ENCODE measurements at places on chromosomes 6 and 20.

GRCh38 chr20:59518881-59519706 is 85.2 kb upstream of the PHACTR3 start:
- no peak for DNase-seq

DNA sequence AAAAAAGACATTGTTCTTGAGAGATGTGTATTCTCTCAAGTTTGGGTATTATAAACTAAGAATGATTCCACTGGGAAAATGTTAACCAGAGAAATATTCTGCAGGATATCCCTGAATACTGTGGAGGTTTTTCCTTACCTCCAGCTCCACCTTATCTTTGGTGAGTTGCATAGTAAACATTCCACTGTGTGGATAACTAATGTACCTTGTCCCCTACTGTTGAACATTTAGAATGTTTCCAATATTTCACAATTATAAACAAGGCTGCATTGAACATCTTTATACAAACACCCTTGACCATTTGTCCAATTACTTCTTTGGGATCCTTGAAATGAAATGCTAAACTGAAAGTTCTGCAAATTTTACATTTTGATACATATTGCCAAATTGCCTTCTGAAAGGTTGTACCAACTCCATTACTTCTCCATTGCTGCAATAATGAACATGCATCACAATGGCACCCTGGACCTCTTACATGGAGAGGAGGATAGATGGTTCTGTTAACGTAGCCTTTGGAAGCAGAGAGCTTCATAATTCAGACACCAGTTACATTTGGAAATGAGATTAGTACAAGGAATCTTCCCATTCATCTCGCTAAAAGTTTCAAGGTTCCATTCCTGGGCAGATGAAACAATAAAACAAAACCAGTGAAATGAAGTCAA is 35.0 kb upstream of the STK35 start:
- DNase-seq: no peak

DNA sequence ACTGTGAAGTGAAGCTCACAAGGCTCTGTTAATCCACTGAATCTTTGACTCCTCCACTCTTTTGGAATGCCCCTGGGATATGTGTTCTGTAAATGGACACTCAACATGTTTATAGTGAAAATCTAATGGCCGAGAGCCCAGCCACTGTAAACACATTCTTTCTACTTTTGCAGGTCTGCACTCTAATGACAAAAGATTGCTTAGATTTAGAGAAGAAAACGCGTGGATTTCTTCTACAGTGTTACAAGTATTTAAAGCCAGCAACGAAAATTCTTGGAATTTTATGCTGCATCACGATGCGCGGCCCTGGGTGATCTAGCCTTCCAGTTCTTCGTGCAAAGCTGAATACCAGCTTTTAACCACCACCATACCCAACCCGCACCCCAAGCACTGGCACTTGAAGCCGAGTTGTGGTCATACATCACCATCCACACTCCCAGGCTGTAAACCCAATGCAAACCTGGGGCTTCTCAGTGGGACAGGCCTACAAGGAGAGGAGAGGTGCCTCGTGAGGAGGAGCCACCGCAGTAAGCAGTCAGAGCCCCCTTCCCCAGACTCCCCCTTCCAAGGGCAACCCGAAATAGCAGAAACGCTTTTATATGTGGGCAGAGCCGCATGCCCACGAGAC is 3.7 kb upstream of the FOXO3 start:
- DNase-seq: no peak

DNA sequence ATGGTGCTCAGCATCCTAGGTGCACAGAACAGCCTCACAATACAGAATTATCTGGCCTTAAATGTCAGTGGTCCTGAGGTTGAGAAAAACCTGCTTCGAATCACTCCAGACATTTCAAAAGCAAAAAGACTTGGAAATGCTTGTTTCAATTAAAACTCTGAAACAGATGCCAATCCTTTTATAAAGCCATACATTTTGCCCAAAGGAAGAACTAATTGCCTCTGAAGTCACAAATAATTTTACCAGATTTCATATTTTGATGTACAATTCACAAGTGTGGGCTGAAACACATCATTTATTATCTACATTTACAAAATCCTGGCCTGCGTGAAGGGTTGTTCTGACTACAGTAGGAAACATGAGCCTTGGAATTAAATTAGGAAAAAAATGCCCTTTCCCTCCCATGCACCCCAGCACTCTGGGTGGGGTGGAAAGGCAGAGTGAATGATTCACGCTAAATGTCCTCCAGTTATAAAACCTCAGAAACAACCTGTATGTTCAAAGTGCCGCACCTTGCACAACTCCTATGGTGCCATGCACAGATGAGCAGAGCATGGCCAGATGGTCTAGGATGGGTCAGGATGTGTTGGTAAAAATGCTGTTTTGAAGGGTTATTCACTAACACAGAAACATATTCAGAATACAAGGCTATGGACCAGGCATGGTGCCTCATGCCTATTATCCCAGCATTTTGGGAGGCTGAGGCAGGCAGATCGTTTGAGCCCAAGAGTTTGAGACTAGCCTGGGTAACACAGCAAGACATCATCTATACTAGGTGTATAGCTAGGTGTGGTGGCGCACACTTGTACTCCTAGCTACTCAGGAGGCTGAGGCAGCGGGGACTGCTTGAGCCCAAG is 87.0 kb downstream of the ZMYND8 start:
- no peak for DNase-seq

GRCh38 chr20:1336699-1337367 is 7.9 kb upstream of the SDCBP2 start:
- no peak for DNase-seq

- DNase-seq: no peak
Observed at GRCh38 chr6:43835872-43836419, 65.9 kb downstream of the VEGFA start.

- DNase-seq: no peak
Observed at GRCh38 chr6:34953061-34954025, 64.3 kb downstream of the ANKS1A start.

DNA sequence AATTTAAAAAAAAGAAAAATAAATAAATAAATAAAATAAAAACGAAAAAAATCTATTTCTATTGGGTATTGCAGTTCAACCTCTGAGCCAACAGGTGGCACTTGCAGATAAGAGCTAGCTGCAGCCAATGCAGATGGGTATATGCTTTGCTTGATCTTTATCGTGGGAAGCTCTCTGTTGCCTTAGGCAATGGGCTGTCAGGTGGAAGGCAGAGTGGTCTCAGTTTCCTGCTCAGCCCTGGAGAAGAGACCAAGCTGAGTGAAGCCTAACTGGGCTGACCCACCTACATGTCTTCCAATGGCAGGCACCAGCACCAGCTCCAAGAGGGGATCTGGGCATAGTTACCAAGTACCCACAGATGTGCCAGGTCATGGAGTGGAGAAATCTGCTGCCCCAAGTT is 95.0 kb downstream of the AK9 start:
- DNase-seq: no peak

DNA sequence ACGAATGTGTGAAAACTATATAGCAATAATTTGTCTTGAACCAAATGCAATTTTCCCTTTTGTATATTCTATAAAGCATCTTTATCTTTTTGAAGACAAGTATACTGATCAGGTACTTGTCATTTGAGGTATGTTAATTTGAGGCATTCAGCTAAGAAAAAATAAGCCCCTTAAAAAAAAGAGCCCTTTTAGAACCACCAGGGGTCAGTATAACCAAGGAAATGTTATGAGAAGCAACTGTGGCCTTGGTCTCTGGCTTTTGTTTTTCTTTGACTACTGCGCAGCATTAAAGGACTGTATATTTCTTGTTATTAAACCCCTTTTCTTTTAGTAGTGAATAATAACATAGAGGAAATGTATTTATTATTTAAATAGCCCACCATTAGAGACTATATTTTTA is 43.1 kb downstream of the CD109 start:
- DNase-seq: no peak

- DNase-seq: no peak
Observed at GRCh38 chr6:45677381-45678284, 299.9 kb upstream of the SUPT3H start.

- no peak for DNase-seq
Observed at GRCh38 chr6:108658174-108658573, 97.5 kb downstream of the FOXO3 start.

DNA sequence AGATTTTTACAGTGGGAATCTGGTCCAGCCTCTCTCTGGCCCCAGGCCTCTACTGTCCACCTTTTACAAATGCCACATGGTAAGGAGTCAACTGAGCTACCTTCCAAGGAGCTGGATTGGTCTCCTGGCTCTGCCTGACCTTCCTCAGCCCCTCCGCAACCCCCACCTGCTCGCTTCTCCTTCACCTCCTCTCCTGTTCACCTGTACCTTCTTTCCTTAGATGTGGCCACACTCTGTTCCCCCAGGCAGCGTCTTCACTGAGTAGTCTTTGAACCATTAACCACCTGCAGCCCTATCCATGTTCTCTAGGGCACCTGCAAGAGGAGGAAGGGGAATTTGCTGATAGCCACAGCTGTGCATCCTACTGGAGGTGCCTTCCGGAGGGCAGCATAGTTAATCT is 55.3 kb upstream of the DDR1 start:
- no peak for DNase-seq

DNA sequence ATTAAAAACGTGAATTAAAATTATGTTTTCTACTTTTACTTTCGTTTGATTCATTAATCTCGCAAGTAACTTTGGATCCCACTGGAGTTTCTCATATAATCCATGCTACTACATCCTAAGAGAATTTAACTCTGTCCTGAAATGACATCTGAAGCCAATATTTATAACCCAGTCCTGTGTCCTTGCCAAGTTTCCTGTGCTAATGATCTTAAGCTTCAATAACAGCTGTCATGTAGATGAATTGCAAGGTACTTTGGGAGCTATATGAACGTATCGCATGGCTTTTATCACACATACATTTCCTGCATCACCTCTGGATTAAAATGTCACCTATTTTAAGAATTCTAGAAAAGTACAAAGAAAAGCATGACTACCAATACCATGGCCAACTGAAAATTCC is 833.8 kb upstream of the CITED2 start:
- no peak for DNase-seq

DNA sequence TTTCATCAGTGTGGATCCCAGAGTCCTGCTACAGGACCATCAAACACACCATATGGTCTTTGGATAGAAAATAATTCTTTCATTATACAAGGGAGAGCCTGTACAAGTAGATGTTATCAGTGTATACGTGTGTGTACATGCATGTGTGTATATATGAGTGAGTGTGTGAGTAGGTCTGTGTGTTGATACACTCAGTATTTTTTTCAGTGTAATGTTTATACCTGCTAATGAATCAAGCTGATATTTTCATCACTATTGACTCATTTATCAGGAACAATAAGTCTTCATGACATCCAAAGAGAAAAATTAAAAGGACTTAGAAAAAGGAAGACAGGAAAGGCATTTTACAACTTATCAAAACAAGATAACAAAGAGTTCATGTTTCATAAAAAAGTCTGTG is 66.5 kb downstream of the EPM2A start:
- DNase-seq: no peak
